Vagina (tissue), 2 donors: ENCODE measurements at places on chromosomes 12 and 14.

DNA sequence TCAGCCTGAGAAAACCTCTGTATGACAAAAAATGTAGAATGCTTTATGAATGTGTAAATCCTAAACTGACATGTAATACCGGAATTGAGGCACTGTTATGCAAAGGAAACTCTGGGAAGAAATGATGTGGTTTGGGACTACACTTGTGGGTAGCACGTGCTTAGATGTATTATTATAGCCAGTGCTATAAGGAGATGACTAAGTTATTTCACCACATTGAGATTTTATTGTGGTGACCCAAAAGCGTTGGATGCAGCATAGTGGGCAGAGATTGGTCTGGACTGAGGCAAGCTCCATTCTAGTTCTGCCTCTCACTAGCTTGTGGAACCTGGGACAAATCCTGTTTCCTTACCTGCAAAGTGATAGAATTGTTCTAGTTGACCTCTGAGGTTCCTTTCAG lies 172.2 kb downstream of the SNAPC1 start:
- no peak for DNase-seq

- DNase-seq = no peak
These were observed 3.3 kb upstream of the FRS2 start for GRCh38 chr12:69466867-69467266.

DNA sequence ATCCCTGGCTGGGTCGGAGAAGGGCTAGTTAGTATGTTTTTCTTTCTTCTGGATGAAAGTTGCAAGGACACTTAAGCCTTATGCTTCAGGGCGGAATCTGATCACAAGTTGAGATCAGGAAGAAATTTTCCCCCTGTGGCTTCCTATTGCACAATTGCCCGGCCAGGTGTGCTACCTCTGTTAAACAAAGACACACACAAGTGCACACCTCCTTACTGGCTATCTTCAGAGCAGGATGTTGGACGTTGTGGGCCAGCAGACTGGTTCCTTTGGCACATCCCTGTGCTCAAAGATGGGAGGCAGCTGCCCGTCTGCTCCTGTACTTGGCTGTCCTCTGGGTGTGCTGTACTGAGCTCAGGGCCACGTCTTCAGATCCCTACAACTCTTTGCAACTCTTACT lies 19.1 kb downstream of the ETV6 start:
- no peak for DNase-seq

DNA sequence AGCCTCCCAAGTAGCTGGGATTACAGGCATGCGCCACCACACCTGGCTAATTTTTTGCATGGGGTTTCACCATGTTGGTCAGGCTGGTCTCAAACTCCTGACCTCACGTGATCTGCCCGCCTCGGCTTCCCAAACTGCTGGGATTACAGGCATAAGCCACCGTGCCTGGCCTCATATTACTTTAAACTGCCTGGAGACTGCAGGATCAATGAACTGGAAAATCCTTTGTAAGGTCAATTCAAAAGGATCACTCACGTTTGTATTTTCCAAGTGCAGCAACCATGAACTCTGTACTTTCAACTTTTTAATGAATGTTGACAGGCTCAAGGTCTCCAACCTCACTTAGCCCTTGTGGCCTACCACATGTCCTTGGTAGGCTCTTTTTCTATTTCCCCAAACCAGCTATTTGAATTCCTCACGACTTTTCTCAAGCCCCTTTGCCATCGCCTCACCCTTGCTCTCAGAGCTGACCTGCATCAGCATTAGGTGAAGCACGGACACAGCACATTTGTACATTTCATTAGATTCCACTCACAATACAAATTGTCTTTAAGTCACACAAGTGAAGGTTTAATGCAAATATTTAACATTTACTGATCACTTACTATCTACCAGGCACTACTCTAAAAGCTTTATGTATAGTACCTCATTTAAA lies 42.2 kb upstream of the GCH1 start:
- no peak for DNase-seq

DNA sequence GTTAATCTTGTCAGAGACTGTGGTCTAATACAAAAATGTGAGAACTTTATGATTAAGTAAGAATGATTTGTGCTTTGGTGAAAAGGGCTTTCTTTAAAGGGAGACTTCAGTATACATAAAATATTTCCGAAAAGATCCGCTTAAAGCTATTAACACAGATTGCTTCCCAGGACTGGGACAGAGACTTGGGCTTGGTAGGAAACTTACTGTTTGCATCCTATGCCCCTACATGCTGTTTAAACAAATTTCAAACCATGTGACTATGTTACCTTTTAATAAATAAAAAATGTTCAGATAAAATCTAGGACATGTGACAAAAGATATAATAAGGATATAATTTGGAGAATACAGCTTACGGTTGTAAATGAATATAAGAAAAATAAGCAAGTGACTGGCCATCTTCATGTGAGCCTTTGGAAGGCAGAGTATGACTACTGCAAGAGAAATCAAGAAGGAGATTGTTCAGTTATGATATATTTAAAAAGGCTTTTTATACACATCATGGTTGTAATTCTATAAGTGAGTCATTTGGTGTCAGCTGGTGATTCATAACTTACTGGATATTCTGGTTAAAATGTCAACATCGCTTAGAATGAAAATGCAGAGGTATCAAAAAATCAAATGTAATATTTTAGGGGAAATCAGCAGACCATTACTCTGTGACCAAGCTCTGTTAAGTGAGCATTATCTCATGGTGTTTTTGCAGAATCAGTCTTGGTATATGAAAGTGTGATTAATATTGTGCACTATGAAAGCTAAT lies 234.7 kb upstream of the E2F7 start:
- DNase-seq = no peak

- DNase-seq = no peak
These were observed 1.4 kb upstream of the RDH5 start for GRCh38 chr12:55718624-55719275.

- no peak for DNase-seq
These were observed 138.5 kb downstream of the MGAT4C start for GRCh38 chr12:86117711-86118110.

DNA sequence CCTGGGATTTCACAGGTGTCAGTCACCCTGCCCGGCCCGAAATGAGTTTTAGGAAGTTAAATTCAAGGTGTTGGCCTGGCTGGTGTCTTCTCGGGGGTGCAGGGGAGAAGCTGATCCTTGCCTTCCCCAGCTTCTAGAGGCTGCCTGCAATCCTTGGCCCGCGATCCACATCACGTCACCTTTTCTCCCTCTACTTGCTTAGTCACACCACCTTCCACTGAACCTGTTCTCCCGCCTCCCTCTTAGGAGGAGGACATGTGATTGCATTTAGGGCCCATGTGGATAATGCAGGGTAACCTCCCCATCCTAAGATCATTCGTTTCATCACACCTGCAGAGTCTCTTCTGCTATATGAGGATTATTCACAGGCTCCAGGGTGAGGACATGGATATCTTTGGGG lies 25.4 kb upstream of the ATXN2 start:
- no peak for DNase-seq

GRCh38 chr12:50612882-50613281 lies 108.1 kb downstream of the DIP2B start:
- no peak for DNase-seq

GRCh38 chr12:49154221-49154620 lies 23.0 kb upstream of the TUBA1B start:
- DNase-seq = no peak

DNA sequence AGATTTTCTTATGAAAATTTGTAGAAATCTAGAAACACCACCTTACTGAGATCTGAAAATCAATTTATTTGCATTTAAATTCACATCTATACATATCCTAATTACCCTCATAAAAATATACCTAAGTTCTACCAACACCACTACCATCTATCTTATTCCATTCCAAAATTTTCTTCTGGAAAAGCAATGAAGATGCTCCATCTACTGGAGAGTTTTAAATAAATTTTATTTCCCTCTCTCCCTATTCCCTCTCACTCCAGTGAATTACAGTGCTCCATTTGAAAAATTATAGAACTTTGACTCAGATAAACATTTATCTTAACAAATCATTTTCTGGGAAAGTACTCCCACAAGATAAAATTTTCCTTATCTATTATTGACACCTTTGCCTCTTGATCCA lies 2.3 kb upstream of the C14orf39 start:
- DNase-seq = no peak

DNA sequence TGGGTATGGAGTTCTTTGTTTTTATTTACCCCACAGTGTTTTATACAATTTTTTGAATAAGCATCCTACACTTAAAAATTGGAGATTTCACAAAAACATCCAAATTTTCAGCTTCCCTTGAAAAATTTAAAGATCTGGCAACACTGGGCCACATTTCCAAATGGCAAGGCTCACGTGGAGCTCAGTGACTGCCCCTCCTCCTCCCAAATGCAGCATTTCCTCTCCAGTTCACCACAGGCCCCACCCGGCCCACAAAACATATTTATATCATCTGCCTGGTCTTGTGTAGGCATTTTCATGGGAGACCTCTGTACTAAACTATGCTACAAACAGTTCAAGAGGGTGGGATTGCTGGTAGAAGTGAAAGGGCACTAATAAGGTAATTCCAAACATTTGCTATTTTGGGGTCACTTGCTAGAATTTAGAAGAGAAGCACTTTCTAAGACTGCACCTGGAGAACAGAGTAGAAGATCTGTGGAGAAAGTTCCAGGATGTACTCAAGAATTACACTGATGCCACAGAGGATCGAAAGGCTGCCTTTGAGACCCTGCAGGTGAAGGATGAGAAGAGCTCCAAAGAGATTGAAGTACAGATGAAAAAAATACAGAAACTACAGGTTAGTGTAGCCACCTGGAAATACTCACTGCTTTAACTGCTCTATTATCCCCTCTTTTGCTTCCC lies 7.3 kb downstream of the FKBP11 start:
- DNase-seq = no peak

DNA sequence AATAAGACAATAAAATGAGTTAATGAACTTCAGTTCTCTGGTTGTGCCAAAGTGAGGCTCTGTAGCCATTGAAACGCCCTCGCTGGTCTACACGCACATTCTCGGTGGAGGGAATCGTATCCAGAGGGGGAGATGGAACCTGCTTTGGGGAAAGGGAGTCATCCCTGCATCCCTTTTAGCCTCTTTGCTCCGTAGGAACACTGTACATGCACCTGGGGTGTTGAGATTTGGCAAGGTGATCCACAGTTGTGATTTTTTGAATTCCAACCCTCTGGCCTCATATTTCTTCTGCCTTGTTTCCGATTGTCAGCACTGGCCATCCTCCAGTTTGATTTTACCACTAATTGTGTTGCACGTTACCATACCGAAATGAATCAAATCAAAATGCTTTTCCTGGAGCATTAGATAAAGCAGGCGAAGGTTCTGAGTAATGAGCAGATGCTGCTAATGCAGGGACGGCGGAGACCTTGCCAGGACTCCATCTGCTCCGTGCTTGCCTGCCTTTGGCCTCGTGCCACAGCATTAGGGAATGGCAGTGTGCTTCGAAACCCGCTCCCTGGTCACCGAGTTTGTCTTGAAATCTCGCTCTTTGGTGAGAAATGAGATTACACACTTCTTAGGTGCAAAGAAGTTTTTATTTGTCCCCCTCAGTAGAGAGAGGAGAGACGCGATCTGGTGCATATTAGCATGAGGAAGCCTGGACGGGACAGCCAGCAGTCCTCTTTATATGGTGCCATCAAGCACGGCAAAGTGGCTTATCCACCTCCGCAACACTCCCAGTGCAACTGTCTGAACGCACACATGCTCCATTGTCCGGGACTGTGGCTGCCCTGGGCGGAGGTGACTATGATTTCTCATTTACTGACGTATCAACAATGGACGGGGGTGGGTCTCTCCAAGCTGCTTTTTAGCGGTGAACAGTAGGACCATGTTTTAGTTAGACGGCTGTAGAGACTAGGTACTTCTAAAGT lies 59.1 kb downstream of the FBXW8 start:
- DNase-seq = no peak

DNA sequence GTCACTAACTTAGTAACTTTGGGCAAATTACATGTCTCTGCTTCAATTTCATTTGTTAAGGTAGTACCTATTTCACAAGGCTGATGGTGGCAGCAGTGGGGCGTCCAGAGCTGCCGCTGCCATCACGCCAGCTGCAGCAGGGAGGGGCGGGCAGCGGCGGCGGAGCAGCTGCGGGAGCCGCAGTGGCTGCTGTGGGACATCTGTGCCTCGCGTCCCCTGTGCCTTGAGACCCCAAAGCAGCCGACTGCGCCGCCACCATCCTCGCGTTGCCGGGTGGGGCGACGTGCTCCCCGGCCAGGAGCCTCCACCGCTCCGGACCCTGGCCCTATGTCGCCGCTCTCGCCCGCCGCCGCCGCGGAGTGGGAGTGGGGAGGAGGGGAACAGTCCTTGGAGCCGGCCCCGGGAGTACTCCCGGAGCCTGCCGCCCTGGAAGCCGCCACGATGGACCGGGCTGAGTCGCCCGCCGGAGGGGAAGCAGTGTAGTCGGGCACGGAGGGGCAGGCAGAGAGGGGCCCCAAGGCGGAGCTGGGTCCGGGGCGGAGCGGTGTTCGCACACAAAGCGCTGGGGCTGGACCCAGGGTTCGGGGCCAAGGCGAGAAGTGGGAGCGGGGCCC lies 51.4 kb downstream of the A2M start:
- no peak for DNase-seq

DNA sequence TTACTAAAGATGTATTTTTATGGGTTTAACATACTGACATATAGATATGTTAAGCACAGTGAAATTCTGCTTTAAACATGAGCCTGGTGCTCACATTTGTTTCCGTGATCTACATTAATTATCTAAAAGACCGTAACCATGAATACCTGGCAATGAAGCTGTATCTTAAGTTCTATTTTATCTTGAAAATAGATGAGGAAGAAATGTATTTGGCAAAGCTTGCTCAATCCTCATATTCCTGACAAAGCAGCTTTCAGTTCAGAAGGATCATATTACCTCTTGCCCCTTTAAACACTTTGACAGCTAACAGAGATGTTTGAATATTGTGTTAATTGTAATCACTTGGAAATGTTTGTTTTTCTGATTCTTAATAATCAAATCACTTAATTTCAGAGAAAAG lies 9.8 kb downstream of the EPYC start:
- DNase-seq = no peak

DNA sequence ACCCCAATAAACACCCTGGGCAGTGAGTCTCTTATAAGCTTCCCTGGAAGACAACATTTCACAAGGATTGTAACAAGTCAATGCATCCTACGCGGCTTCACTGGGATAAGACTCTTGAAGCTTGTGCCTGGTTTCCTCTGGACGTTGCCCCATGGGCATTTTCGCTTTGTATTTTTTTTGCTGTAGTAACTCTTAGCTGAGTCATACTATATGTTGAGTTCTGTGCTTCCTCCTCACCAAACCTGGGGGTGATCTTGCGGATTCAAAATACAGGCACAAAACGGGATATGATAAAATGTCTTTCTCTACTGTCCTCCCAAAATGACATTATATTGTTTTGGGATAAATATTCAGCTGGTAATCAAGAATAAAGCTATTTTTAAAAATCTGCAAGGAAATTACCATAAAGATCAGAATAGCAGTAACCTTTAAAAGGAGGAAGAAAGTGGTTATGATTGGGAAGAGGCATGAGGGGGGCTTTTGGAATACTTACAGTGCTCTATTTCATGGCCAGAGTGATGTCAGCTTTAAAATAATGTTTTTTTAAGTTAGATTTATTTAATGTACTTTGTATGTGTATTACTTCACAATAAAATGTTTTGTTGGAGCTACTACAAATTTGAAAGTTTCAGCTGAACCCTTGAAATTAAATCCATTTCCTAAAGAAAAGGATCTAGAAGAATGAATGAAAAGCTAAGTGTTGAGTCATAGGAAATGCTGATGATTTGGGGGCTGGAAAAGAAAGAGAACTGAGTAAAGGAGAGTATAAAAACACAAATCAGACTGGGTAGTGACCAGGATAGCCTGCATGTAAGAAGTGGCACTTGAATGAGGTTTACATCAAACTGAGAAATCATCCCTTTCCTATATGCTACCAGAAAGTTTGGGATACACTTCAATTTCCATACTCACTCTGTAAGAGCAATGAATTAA lies 14.7 kb downstream of the BTBD7 start:
- DNase-seq = no peak

GRCh38 chr12:104448451-104448850 lies 8.3 kb upstream of the CHST11 start:
- no peak for DNase-seq
